ENCODE measurements at places on chromosomes 2 and 18.

DNA sequence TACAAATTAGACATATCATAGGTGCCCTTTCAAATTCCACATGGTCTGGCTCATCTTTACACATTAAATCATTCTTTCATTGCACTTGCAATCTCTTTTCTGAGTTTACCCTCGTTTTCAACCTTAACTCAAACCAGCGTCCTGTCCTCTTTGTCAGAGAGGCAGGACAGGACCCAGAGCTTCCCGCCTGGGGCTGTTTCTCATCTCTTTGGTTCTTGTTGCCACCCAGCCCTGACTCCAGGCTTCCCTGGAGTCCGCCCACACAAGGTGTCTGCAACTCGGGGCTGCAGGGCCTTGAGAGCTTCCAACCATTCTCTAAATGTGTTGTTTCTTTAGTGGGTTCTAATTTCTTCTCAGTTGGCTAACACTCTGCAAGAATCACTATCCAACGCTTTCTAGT lies 24.4 kb downstream of the RBMS1 start:
- DNase-seq, result no peak

DNA sequence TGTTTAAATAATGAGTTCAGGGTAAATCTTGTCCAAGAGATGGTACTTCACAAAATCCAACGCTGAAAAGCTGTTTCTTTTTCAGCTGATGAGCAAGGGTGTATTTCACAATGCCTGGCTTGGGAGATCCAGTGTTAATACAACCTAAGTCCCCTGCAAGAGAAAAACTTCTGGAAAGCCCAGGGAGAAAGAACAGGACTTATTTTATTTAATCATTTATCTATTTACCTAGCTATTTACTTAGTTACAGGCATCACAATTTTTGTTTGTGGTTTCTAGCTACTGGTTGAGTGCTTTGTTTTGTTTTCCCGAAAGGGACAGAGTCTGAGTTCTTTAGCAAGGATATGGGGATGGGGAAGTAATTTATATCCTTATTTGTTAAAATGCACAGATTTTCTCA lies 598.2 kb upstream of the SYT4 start:
- no peak for DNase-seq

- DNase-seq, result no peak
Observed at GRCh38 chr2:159009940-159010339, 41.5 kb downstream of the TANC1 start.

- DNase-seq, result no peak
Observed at GRCh38 chr2:130729322-130730299, 741 bp downstream of the GPR148 start.

DNA sequence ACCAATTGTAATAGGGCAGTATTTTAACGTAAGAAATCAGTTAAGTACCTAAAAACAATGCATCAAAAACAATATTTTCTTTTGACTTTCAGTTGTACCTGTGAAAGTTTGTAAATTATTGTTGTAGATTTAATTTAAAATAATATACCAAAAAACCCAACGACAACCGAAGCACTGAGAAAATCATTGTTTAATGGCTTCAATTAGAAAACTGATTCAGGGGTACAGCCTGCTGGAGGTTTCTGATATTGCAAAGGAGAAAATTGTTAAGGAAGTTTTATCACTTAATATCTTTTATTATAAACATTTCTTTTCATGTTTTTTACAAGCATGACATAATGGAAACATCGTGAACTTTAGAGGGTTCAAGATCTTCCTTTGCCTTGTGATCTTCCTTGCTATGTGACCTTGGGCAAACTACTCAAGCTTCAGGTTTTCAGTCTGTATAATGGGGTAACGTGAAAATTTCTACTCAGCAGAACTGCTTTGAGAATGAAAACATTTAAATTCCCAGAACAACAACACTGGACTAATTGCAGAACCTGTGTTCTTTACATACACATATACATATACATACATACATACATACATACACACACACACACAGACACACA lies 76.3 kb upstream of the GLS start:
- DNase-seq, result no peak

GRCh38 chr2:47905386-47906156 lies 727 bp downstream of the FBXO11 start:
- peak; percentile 68 for DNase-seq

GRCh38 chr2:150705357-150705756 lies 217.9 kb upstream of the RND3 start:
- no peak for DNase-seq

DNA sequence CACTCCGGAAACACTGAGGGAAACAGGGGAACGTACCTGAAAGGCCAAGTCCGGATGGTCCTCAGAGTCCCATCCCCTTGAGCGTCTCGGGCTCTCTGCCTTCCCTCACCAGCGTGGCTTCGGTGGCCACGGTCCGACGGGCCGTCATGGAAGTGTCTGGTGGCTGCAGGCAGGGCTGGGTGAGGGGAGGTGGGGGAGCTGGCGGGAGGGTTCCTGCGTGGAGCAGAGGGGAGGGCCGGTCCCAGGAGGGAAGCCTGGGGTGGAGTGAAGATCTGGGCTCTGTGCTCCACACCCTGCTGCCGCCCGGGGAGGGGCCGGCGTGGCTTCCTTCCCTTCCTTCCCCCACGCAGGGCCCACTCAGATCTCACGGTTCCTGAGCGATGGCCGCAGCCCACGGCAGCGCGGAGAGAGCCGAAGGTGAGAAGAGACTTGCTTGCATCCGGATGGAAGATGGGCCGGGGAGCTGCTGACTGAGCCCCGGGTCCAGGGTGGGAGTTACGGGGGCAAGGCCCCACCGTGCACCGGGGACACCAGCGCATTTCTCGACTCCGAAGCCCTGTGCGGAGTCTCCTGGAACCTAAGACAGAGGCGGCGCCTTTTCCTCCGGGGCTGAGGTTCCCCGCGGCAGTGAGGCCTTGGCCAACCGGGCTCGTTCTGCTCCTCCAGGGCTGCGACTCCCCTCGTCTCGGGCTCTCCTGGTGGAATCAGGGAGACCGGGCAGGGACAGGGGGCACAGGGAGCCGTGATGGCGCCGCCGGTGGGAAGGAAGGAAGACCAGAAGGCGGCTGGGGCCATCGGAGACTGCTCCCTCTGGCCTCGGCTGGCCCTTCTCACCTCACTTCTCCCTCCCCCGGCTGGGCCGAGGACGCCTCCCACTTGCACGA lies 49.1 kb downstream of the KCNF1 start:
- DNase-seq, result no peak
